ENCODE measurements at places on chromosomes 1 and 21.

GRCh38 chr1:208803011-208803811 lies 559.0 kb upstream of the PLXNA2 start:
- DNase-seq, result no peak

DNA sequence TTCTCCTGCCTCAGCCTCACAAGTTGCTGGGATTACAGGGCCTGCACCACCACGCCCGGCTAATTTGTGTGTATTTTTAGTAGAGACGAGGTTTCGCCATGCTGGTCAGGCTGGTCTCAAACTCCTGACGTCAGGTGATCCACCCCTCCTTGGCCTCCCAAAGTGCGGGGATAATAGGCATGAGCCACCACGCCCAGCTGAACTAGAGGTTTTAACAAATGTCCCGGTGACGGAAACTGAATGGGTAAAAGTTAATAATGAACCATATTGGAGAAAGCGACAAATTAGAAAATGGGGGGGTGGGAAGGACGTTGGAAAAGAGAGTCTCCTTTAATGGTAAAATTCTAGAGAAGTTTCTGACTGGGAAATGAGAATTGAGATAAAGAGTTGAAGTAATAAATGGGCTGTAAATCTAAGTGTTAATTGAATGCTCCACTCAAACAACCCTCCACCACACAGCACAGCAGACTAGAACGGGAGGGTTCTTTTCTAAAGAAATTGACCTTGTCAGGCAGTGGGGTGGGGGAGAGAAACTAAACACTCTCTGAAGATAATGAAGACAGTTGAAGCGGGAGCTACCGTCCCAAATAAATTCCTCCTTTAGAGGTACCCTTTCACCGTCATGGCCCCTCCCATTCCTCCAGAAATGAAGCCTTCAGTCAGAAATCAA lies 46.9 kb upstream of the PUM1 start:
- no peak for DNase-seq

GRCh38 chr1:6486433-6487011 lies 4.9 kb downstream of the PLEKHG5 start:
- peak; percentile 84 for DNase-seq

GRCh38 chr1:205496661-205497060 lies 7.8 kb upstream of the CDK18 start:
- DNase-seq, result no peak

DNA sequence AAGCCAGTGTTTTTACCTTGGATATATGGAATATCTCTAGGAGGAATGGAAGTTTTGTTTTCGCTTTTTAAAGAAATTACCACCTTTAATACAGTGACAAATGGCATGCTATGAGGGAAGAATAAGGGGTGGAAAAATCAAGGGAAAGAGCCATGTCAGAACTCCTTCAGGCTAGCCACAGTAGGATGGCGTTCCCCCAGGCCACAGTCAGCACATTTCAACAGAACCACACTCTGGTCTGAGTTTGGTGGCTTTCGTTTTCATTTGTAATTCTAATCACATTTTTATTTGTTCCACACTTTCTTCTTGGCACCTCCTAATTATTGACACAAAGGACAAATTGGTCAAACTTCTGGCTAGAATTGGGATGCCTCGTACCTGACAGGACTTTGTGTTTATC lies 60.3 kb upstream of the RCOR3 start:
- no peak for DNase-seq

GRCh38 chr1:116106646-116107045 lies 4.6 kb upstream of the MAB21L3 start:
- DNase-seq, result no peak

- no peak for DNase-seq
These were observed 13.7 kb downstream of the PARS2 start for GRCh38 chr1:54750596-54750995.

GRCh38 chr1:1422465-1423244 lies 1.6 kb upstream of the ANKRD65 start:
- no peak for DNase-seq

GRCh38 chr1:242477944-242478343 lies 46.6 kb downstream of the PLD5 start:
- no peak for DNase-seq

DNA sequence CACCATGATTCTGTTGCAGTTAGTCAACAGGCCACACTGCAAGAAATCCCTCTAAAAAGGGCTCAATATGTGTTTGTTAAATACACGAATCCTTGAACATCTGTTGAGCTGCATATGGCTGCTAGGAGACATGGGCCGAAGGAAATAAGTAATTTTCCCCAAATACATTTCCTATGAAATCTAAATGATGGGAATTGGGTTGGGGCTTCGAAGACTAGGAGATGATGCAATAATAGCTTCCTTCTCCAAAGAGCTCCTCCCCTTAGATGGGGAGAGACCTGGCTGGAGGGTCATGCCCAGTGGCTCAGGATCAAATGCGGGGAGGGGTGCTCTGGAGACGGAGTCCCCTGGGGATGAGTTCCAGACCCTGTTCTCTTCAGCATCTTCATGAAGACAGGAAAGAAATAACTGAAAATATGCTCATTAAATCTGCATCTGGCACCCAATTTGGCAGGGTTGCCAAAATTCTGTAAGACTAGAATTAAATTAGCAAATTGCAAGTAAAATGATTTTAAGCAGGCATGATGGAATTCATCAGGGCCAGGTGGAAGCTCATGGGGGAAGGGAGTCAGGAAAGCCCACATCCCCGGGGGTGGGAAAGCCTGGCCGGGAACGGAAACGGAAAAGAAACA lies 165.0 kb upstream of the EDN2 start:
- no peak for DNase-seq

- no peak for DNase-seq
These were observed 14.7 kb downstream of the TMCO1 start for GRCh38 chr1:165753934-165754333.

DNA sequence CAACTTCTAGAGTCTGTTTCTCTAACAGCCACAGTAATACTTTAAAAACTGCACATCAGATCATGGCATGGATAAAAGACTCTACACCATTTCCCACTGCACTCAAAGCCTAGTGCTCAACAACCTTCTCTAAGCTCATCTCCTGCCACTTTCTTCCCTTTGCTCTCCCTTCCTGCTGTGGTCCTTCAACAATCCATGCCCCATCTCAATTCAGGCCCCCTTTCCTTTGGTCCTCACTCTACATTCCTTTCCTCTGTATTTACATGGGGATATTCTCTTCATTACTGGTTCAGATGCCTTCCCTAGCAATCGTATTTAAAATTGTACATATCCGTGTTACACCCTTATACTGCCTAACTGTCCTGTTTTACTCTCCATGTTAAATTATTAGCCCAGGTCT lies 19.0 kb downstream of the SOD1 start:
- no peak for DNase-seq

DNA sequence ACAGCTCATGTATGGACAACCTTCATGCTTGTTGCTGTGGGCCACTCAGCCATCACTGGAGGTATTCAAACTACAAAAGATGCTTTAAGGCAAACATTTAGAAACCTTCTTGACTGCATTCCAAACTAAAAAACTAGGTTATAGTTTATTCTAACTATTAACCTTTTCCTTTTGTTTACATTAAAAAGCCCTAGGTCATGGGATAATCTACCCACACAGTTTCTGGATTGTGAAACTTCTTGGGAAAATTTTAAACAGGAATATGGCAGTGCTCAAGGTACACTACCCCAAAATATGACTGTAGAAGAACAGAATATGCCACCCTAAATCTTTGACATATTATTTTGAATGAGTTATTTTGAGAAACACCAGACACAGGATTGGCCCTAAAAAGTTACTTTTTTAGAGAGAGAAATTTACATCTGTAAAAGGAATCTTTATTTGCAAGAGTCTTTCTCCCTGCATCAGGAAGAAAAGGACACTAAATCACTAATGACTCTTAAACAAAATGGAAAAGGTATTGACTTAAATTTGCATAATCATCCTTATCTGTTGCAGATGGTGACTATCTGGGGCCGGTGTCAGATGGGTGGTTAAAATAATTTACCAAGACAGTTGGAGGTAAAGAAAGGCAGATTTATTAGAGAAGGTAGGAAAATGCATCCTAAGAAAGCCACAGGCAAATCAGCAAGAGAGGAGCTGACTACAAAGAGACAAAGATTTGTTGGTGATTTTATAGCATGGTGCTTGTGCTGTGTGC lies 25.1 kb upstream of the NUF2 start:
- no peak for DNase-seq

- no peak for DNase-seq
These were observed 61.5 kb downstream of the PSMG1 start for GRCh38 chr21:39121600-39122355.

GRCh38 chr1:198088360-198089071 lies 68.3 kb upstream of the NEK7 start:
- DNase-seq, result no peak

Measured in effector CD4-positive, alpha-beta T cell (primary cell).